ENCODE measurements at places on chromosomes 3 and 15.

GRCh38 chr15:54884312-54884711 lies 312.4 kb downstream of the RSL24D1 start:
- no peak for DNase-seq

- DNase-seq, result no peak
These were observed 62.0 kb upstream of the ACP3 start for GRCh38 chr3:132255041-132255745.

- no peak for DNase-seq
These were observed 110.3 kb downstream of the PPP2R3A start for GRCh38 chr3:136075811-136076210.

DNA sequence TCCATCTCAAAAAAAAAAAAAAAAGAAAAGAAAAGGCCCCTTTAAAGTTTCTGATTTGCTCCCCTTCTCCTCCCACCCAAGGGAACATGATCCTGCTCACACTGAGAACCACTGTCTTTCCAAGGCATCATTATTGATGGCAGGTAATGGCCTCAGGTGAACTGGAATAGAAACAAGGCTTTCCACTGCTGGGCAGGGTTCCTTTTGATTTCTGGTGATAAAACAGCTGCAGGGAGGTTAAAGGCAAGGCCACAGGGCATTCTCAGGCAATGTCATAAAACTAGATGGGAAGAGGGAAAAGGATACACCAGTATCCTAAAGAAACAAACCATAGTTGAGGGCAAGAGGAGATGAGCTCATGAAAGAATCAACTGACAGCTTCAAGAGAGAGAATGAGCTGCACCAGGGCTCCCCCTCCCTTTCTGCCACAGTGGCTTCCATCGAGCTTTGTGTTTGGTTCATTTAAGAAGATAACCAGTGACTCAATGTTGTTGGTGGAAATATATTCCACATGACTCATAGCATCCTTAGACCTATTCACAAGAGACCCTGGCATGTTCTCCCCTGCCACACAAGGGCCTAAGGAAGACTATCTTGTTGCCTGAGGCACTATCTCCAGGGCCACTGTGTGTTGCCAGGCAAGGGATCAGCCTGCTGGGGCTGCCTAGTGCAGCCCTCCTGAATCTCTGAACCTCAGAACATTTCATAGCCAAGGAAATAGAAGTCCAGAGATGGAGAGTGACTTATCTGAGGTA lies 86.4 kb downstream of the WDR76 start:
- DNase-seq, result no peak

- DNase-seq, result no peak
These were observed 39.1 kb downstream of the SCN5A start for GRCh38 chr3:38610436-38610835.

GRCh38 chr3:30649572-30650318 lies 43.3 kb downstream of the TGFBR2 start:
- no peak for DNase-seq

DNA sequence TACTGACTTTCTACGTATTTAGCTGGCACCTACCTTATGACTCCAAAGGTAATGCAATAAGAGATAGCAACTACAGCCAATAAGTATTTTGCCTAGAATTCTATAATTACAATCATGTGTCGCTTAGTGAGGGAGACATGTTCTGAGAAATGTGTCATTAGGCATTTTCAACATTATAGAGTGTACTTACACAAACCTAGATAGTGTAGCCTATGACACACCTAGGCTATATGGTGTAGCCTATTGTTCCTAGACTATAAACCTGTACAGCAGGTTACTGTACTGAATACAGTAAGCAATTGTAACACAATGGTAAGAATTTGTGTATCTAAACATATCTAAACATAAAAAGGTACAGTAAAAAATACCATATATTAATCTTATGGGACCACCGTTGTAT lies 363.4 kb upstream of the DPH6 start:
- no peak for DNase-seq

GRCh38 chr3:178507507-178508442 lies 28.5 kb upstream of the KCNMB2 start:
- no peak for DNase-seq

DNA sequence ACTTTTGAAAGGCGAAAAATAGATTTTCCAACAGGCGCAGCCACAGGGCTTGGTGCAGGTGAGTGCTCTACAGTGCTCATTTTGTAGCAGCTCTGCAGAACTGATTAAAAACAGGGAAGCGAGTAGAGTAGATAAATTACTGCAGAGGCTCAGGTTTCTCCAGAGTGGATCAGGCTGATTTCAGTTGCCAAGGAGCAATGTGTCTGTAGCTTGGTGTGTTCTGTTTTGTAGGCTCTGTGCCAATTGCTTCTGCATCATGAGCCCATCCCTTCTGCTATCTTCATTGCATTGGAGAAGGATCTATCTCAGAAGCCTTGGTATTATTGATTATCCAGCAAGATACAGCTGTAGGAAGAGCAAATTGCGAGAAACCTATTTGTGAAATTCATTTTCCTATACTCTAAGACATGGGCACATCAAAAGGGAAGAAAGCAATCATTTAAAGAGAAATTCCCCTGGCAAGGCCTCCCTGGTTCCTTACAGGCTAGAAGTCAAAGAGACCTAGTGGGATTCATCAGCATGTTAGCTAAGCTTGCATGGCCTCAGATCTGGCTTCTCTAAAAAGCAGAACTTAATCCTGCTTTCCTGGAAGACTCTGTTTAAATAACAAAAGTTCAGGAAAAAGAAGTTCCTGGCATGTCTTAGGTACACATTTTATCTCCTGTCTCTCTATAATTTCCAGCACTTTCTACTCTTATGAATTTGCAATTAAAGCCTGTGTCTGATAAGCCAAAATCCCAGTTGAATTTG lies 432.4 kb upstream of the ATP10A start:
- DNase-seq, result no peak
